Right ventricle myocardium superior (tissue), 1 donor: ENCODE measurements at places on chromosomes 3 and 15. TPM values are rescaled to one million over a fixed set of nuclear protein-coding genes. Genes with fewer than 3 reads are reported as not detected.
A peak's percentile ranks its signal among the peaks of the same experiment; 100 is the strongest.

Gene SMCO1
- 89.9 TPM for total RNA-seq

- no peak for DNase-seq
These were observed 6.8 kb downstream of the STOML1 start for GRCh38 chr15:73985101-73985873.

GRCh38 chr3:32712506-32713055 lies 27.6 kb downstream of the CNOT10 start:
- no peak for DNase-seq

GRCh38 chr3:45398178-45398577 lies 9.8 kb downstream of the LARS2 start:
- DNase-seq, result no peak

- DNase-seq, result no peak
These were observed 180.0 kb downstream of the CD47 start for GRCh38 chr3:107910713-107911259.

GRCh38 chr3:59788133-59788532 lies 738.3 kb upstream of the CFAP20DC start:
- no peak for DNase-seq

- DNase-seq, result no peak
These were observed 23.2 kb downstream of the FBLN2 start for GRCh38 chr3:13571831-13572750.

DNA sequence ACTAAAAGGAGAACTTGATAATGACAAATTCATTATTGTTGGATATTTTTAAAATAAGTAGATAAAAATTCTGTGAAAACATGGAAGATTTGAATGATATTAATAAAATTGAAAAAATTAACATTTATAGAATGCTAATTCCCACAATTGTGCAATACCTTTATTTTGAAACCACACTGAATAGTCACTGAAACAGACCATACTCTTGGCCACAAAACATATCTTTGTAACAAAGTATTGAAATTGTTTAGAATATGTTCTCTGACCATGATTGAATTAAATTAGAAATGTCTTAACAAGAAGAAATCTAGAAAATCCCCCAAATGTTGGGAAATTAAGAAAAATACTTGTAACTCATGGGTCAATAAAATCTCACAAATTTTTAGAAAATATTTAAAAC lies 49.2 kb downstream of the ARHGAP11B start:
- DNase-seq, result no peak

GRCh38 chr3:52146189-52146588 lies 8.0 kb downstream of the POC1A start:
- DNase-seq, result no peak

Gene LNP1
- 2.6 TPM for total RNA-seq

DNA sequence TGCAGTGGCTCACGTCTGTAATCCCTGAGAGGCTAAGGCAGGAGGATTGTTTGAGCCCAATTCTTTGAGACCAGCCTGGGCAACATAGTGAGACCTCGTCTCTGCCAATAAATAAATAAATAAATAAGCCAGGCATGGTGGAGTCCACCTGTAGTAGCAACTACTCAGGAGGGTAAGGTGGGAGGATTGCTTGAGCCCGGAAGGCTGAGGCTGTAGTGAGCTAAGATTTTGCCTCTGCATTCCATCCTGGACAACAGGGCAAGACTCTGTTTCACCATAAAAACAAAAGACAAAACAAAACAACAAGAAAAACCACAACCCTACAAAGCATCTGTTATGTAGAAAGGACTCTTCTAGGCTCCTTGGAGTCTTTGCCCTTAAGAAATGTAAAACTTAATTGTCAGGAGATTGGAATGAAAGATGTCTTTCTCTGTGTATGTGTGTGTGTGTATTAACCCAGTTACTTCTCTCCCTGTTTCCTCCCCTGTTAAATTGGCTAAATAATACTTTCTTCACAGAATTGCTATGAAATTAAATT lies 9.5 kb downstream of the NECTIN3 start:
- DNase-seq, result no peak

DNA sequence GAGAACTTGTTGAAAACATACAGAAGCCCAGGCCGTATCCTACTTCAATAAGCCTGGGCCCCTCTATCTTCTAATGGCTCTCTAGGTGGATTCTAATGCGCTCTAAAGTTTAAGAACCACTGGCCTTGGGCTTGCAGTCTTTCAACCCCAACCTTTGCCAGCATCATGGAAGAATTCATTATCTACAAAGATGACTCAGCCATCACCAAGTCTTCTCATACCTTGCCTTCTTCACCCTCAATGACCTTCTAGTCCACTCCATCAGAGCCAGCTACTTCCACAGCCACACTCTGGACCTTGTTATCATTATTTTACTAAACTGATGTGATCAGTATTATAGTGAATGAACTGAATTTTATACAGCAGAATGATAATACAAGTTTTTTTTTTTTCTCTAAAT lies 16.9 kb upstream of the TIPARP start:
- no peak for DNase-seq

DNA sequence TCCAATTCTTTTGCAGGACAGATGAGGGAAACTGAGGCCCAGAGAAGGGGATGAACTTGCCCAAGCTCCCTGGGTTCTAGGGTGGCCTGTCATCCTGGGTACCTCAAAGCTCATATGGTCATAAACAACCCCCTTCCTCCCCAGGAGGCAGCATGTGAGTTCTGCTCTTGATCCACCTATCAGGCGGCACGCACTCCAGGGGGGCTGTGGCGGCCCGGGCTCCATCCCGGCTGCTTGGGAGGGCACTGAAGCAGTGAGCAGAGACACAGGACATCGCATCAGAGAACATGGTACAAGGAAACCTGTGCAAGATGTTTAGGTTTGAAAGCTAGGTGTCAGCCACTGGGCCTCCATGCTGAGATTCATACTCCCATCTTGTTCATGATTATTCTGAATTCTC lies 34.2 kb downstream of the CPN2 start:
- DNase-seq, result no peak

GRCh38 chr3:58706395-58707167 lies 40.0 kb upstream of the FAM3D start:
- no peak for DNase-seq

DNA sequence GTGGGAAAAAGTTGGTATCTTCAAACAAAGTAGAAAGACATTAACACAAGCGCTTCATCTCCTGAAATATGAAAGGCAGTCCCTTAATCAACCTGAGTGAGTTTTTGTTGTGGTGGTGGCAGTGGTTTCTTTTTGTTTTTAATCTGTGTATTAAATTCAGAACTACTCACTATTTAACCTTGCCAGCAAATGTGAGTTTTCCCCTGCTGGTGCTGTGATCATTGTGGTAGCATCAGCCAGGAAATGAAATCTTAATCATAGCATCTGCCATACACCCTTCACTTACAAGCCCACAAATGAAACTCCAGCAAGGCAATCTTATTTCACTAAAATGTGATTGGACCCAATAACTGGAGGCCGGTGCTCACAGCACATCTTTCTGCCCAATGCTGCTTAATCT lies 229.7 kb downstream of the SHOX2 start:
- DNase-seq, result no peak

DNA sequence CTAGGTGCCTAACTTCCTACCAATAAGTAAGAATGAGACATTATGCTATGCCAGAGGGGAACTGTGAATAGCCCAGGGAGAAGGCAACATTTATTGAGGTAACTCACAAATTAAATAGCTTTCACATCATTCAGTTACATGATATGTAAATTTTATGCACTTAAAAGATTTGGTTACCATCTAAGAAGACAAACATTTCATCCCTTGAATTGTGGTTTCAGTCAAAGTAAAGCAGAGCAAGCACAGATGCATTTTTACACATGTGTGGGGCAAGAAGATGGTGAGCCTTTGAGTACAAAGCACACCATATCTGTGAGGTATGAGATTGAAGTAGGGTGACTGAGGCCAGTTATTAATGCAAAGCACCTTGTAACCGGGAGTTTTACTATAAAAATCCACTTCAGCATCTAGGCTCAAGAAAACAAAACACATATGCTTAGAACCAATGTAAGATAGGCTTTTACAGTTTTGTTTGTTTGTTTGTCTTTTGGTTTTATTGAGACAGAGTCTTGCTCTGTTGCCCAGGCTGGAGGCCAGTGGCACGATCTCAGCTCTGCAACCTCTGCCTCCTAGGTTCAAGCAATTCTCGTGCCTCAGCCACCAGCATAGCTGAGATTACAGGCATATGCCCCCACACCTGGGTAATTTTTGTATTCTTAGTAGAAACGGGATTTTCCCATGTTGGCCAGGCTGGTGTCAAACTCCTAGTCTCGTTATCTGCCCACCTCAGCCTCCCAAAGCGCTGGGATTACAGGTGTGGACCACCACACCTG lies 3.5 kb downstream of the PLSCR2 start:
- no peak for DNase-seq

DNA sequence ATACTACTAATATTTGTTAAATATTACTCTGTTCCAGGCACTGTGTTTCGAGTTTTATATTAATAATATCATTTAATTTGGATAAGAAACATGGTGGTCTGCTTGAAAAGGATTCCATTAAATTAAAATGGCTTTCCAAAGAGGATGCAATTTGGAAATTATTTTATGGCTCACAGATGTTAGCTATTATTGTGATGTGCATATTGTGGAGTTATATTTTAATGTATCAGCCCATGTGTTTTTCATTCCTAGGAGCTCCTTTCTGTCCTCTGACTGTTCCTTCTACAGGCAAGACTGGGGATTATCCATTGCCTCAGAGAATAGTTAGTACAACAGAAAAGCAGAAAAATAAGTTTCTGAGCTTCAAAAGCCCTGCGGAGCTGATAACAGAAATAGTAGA lies 376.7 kb upstream of the PDZRN3 start:
- DNase-seq, result no peak

DNA sequence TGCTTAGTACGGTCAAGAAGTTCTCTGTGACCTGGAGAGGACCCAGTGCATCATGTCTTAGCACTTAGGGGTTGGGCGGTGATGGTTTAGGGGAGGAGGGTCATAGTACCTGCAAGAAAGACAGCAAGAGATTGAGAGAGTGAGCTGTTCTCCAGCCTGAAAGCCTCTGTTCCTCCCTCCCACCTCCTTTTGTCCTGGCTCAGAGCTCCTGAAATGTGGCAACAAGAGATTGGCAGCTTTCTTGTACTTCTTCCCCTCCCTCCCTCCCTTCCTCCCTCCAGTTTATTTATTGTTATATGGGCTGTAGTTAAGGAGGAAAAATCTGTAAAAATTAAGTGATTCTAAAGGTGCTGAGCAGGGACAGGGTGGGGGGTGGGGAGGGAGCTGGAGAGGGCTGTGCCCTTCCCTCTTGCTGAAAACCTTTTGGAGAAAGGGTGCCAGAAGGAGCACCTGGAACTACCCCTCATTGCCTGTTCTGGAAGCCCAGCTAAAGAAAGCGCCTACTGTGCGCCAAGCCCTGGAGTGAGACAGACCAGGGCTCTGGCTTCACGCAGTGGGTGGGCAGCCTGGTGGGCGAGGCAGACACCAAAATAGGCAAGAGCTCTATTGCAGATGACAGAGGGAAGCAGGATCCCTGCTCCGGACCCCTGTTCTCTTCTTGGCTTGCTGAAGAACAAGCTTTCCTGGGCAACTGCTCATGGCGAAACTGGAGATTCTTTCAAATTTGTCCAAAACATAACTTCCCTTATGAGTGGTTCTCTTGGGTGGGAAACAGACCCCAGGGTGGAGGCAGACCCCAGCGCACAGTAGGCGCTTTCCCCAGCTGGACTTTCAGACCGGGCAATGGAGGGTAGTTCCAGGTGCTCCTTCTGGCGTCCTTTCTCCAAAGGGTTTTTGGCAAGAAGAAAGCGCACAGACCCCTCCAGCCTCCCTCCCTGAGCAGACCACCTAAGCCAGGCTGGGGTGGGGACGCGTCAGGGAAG lies 35.6 kb downstream of the LINGO1 start:
- DNase-seq, result no peak

GRCh38 chr3:125057186-125057850 lies 1.5 kb upstream of the HEG1 start:
- DNase-seq, result no peak

Gene CFAP20DC
- 0.22 TPM for total RNA-seq

GRCh38 chr15:64653757-64654156 lies 121.6 kb downstream of the RBPMS2 start:
- no peak for DNase-seq

Gene NUSAP1
- 2.3 TPM for total RNA-seq

DNA sequence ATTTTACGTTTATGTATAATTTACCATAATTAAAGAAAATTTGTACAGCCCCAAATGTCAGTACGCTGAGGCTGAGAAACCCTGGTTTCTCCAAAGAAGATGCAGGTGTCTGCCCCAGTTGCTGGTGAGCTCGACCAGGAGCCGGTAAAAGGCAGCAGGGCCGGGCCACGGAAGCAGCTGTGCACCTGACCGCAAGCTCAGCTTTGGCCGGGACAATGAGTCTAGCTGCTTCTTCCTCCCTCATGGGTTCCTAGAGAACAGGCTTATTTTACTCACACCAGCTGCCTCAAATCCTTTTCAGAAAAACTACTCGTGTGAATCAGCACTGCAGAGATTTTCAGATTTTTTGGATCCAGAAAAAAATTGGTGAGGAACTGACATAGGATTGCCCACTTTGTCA lies 18.0 kb upstream of the ZXDC start:
- DNase-seq, result peak; percentile 21

Gene RASGRF1
- not detected for total RNA-seq

Gene GOLGA8J
- not detected for total RNA-seq

GRCh38 chr3:191262650-191263049 lies 63.6 kb downstream of the OSTN start:
- no peak for DNase-seq

Gene ZNF860
- total RNA-seq, result 0.08 TPM

DNA sequence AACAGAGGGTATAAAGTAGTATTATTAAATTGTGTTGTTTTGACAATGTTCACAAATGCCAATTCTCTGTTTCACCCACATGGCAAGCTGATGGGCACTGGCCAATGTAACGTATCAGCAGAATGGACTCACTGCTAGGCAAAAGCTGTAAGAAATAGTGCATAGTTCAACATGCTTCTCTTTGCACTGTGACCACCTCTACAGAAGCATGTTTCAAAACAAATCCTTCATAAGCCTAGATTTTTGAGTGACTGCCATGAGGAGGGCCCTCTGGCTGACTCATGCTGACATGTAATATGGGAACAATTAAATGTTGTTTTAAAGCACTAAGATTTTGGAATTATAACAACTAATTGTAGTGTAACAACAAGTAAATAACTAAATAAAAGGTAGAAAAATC lies 3.2 kb downstream of the GBE1 start:
- no peak for DNase-seq

Gene ZNF80
- total RNA-seq, result not detected

DNA sequence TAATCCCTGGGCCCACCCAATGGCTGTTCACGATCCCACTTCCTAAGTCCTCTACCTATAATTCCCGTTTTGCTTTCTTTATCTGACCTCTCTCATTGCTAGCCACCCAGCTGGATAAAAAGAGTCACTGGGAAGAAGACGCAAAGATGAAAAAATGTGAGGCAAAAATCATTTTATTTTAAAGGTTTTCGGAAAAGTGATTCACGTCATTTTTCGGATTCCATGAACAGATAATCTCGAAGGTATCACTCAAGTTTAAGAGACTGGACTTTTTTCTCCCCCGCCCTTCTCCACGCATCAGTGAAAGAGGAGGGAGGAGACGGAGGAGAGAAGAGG lies 266.6 kb downstream of the CGGBP1 start:
- no peak for DNase-seq

DNA sequence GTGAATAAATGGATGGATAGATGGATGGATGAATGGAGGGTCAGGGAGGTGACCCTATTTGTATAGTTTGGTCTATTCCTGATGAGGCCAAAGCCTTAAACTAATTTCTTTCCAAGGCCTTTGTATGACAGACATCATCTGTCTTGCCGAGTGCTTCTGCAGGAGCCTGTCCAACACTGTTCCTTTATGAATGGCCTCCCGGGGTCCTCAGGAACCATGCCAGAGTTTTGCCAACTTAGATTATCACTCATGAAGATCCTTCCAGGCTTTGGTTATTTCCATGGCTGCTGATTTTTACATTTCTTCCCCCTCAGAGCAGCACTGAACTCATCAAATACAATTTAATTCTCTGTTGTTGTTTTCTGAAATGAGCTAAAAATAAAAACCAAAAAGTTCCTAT lies 133.0 kb upstream of the SOX2 start:
- no peak for DNase-seq

Gene ADCY5
- total RNA-seq, result 225 TPM
